ENCODE measurements at places on chromosomes 4 and X.

DNA sequence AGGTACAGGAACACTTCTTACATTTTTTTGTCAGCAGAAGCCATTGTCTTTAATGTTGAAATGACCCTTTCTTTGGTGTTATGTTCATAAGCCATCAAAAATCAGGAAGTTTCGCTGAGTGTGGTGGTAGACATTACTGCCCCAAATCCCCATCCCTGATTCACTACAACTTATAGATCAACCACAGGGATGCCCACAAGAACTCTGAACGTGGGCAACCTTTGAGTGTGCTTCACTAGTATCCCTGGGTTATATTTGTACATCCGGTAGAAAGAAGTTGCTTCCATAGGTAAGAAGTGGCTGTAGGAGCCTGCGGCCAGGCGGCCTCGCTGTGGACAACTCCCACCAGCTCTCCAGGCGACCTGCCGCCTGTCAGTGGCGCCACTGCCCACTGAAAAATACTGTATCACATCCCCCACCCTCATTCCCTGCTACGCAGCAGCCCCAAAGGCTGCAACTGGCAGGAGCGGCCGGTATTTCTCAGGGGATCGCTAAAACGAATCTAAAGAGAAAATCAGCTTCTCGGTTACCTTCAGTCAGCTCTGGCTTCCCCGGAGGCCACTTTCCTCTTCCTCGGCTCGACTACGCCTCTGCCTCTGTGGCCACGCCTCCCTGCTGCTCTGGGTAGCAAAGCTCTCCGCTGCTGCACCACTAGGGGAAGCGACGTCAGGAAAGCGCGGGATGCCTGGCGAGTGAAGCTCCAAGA, 13.9 kb upstream of the ETDC start:
- DNase-seq: no peak

GRCh38 chrX:960821-961220, 251.6 kb downstream of the CRLF2 start:
- no peak for DNase-seq

GRCh38 chr4:17427991-17428390, 83.9 kb downstream of the QDPR start:
- DNase-seq: no peak

- DNase-seq: peak; percentile 64
Measured at GRCh38 chr4:112109360-112110058, 35.7 kb upstream of the FAM241A start.

DNA sequence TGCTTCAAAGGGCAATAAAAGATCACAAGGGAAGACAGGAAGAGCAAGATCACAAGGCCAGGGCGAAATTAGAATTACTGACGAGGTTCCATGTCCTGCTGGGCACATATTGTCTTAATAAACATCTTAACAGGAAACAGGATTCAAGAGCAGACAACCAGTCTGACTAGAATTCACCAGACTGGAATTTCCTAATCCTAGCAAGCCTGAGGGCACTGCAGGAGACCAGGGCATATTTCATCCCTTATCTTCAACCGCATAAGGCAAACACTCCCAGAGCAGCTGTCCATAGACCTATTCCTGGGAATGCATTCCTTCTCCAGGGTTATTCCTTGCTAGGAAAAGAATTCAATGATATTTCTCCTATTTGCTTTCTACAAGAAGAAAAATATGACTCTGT, 12.4 kb upstream of the TDO2 start:
- DNase-seq: no peak

- peak; percentile 63 for DNase-seq
Measured at GRCh38 chr4:183182873-183183725, 84.0 kb downstream of the WWC2 start.

Measured in OCI-M1 (cell line).